Bronchial epithelial cell (primary cell): ENCODE measurements at places on chromosomes 6 and 20.

- peak; percentile 72 for DNase-seq
These were observed 19.8 kb upstream of the ZSCAN16 start for GRCh38 chr6:28104392-28105244.

DNA sequence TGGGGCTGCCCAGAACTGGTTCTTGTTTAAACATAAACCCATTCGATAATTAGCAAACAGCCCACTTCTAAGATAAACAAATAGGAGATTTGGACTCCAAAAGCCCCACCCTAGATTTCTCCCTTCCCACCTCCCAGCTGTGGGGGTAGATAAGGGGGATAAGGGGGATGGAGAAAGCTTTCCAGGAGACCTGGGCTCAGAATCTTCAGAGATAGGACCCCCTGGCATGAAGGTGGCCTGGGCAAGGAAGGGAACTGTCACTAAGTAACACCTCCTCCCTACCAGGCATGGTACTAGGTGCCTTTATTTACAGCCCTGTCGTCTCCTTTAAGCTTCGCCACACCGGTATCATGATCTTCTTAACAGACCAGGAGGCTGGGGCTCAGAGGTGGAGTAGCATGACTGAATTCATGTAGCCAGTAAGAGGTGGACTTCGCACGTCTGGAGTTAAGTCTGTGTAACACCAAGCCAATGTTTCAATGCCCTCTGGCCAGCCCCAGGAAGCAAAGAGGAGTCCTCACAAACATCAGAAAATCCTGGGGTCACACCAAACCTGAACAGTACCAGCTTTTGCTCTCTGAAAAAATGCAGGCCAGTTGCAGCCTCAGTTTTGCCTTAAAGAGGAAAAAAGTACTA lies 4.6 kb downstream of the SDC4 start:
- no peak for DNase-seq

- no peak for DNase-seq
These were observed 51.0 kb downstream of the STK4 start for GRCh38 chr20:45017281-45017680.

- peak; percentile 74 for DNase-seq
These were observed at the start of gene NHLRC1 for GRCh38 chr6:18122128-18123093. TSS of gene NHLRC1 (minus strand) at chr6:18122677. CDS start at chr6:18122606, 71 bp downstream.

GRCh38 chr6:20979076-20979475 lies 444.8 kb downstream of the CDKAL1 start:
- DNase-seq: no peak

DNA sequence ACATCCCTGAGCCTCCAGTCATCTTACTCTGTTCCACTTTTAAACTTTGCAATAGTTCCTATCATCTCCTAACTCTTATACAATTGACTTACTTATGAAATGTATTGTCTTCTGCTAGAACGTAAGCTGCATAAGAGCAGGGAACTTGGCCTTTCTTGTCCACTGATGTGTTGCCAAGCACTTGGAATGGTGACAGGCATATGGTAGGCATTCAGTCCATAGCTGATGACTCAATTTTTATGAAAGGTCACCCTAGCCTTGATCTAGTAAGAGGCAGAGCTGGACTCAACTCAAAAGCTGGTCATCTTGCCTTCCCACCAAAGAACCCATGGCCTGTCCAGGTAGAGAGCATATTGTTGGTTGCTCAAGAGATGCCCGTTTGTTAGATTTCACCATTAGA lies 82.4 kb upstream of the FAM184A start:
- no peak for DNase-seq
